ENCODE measurements at places on chromosomes 13 and 19.

DNA sequence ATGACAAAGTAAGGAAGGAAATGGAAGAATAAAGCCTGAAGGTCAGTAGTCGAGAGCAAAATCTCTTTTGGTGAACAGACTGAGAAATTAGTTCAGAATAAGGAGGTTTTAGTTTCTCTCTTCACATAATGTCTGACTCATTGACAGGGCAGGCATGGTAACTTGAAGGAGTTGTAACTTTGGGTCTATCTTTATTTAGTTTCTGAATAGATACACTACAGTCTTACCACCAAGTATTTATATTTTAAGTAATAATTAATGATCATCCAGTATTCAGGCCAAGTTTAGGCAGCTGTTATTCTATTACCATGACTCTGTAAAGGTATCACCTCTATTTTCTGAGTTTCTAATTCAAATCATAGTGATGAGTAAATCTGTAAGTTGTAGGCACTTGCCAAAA is 219.9 kb downstream of the SPRY2 start:
- no peak for DNase-seq

- no peak for DNase-seq
These were observed 930 bp upstream of the PDE4C start for GRCh38 chr19:18226956-18227780.

GRCh38 chr19:12567951-12568350 is 16.7 kb upstream of the ZNF564 start:
- DNase-seq: no peak

GRCh38 chr19:13882836-13883235 is 5.9 kb downstream of the NANOS3 start:
- DNase-seq: no peak

DNA sequence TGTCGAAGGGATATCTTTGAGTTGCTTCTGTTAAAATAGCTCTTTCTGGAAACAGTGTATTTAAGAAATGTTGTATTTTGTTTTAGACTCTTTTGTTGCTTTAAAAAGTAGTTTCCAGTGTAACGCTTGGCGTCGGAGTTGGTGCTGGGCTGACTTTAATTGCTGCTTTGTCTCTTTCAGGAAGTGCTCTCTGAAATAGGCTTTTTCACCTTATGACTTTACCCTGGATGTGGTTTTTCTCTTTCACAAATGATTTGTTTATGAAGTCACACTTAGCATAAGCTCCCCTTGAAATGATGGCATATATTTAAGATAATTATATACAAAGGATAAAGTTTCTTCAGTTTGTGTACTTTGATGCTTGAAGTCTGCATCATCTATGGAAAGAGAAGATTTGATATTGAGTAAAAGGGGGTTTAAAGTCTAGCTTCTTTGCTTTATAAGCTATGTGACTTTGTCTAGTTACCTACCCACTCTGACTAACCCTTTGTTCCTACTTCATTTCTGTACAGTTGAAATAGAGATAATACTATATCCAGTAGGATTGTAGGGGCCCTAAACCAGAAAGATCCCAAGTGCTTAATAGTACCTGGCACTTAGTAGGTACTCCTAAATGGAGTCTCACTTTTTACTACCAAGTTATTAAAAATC is at the start of gene GPR18:
Gene GPR18 (minus strand): TSS at position 170 of the 651 bp plus-strand sequence. CDS start 2,507 bp downstream, outside the sequence.
- DNase-seq: no peak

GRCh38 chr19:6065685-6066374 is 44.5 kb downstream of the RFX2 start:
- peak; percentile 19 for DNase-seq

GRCh38 chr13:110677731-110678545 is 28.0 kb downstream of the CARS2 start:
- no peak for DNase-seq

- DNase-seq: no peak
These were observed 17.3 kb downstream of the SIGLEC8 start for GRCh38 chr19:51440846-51441409.

- DNase-seq: no peak
These were observed 22.5 kb downstream of the ZIC5 start for GRCh38 chr13:99948907-99949678.

DNA sequence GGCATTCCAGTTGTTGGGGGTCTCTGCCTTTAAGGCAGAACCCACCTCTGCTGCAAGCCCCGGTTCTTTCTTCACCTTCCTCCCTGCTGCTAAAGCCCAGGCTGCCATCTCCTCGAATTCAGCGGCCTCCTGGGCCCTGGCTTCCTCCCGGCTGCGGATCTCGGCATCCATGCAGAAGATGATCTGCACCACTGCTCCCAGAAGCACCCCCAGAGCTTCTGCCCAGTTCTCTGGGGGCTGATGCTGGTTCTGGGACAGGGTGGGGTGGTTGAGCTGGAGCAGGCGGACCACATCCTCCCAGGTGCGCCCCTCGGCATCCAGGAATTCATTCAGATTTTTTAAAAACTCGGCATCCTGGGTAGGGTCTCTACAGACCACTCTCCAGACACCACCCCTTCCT is 987 bp downstream of the PNMA8A start:
- peak; percentile 57 for DNase-seq

DNA sequence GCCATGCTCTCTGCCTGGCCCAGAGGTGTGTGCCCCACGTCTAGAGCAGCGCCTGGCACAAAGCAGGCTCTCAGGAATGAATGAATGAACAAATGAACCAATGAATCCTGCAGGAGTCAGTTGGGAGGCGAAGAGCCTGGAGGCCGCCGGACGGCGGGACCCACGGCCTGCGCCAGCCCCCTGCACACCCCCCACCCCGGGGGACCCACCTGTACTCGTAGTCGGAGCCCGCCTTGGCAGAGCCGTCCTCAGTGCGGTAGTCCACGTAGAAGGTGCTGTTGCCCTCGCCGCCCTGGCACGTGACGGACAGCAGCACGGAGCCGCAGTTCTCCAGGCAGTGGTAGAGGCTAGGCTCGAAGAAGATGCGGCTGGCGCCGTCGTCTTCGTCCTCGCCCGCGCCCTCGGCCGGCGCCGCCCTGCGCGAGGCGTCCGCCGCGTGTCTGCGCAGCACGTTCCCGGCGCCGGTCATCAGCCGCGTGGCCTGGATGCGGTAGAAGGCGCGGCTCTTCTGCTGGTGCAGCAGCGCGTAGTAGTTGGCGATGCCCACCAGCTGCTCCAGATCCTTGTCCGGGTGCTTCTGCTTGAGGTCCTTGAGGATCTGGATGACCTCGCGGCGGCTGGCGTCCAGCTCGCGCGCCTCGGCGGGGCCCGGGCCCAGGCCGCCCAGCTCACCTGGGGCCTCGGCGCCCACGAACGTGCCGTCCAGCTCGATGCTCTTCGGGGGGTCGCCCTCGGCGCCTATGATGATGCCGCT is 14.8 kb downstream of the SLC8A2 start:
- no peak for DNase-seq

GRCh38 chr13:19572280-19572679 is 10.9 kb upstream of the TPTE2 start:
- no peak for DNase-seq

All from chondrocyte (in vitro differentiated cells).